Suppressor macrophage treated with lipopolysaccharide for 1 hour (primary cell): ENCODE measurements at places on chromosomes 13 and 19.

- DNase-seq, result no peak
Measured at GRCh38 chr13:89115307-89115706, 1444.1 kb downstream of the SLITRK5 start.

- DNase-seq, result no peak
Measured at GRCh38 chr13:114024603-114025404, 50.9 kb upstream of the C13orf46 start.

DNA sequence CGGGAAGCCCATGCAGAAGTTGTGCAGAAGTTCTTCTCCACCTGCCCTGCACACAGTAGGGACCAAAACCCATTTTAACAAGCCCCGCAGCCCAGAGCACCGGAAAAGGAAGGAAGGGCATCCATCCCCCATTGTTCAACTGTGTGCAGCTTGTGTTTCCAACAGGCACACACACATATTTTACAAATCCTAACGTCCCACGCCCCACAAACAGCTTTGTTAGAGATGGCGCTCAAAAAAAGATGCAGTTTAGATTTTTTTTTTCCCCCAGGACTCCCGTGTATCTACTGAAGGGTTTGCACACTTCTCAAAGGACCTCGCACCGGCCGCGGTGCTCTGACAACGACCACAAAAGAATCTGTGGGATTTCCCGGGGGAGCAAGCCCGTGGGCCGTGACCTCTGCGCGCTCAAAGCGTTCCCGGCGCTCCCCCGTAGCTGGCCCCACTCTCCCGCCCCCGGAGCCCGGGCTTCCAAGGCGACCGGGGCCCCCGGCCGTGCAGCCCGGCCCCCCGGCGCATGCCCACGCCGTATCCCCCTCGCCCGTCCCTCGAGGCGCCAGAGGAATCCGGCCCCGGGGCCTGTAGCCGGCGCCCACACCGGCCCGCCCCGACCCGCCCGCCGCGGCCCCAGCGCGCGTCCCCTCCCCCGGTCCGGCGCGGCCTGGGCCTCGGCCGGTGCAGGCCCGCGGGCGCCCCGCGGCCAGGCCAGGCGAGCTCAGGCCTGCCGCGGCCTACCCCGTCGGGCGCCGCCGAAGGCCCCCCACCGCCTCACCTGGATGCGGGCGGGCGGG lies 523 bp downstream of the ELAVL1 start:
- peak; percentile 62 for DNase-seq

GRCh38 chr13:43005460-43006236 lies 13.6 kb upstream of the EPSTI1 start:
- DNase-seq, result no peak

- DNase-seq, result no peak
Measured at GRCh38 chr19:39778763-39779162, at the start of gene LEUTX. Gene LEUTX, plus strand, starts transcription at chr19:39778854. Its CDS starts 67 bp downstream, at chr19:39778921.

DNA sequence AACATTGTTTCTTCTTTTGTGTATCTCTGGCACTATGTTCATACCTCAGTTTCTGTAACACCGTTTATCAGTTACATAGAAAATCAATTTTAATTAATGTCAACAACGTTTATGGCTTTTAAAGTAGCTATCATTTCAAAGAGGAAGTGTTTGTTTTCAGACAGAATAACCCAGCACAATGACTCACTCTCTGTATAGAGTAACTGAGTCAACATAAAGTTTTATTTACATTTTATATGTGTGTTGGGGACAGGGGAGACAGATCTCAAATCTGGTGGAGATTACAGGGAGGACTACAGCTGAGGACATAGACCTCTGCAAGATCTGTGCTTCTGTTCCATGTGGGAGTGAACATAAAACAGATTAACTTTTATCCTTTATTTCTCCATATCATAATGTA lies 2590.1 kb downstream of the PCDH9 start:
- DNase-seq, result no peak

GRCh38 chr13:99522298-99522697 lies 21.0 kb downstream of the TM9SF2 start:
- peak; percentile 22 for DNase-seq

- no peak for DNase-seq
Measured at GRCh38 chr13:20667857-20668437, 35.6 kb upstream of the IL17D start.

DNA sequence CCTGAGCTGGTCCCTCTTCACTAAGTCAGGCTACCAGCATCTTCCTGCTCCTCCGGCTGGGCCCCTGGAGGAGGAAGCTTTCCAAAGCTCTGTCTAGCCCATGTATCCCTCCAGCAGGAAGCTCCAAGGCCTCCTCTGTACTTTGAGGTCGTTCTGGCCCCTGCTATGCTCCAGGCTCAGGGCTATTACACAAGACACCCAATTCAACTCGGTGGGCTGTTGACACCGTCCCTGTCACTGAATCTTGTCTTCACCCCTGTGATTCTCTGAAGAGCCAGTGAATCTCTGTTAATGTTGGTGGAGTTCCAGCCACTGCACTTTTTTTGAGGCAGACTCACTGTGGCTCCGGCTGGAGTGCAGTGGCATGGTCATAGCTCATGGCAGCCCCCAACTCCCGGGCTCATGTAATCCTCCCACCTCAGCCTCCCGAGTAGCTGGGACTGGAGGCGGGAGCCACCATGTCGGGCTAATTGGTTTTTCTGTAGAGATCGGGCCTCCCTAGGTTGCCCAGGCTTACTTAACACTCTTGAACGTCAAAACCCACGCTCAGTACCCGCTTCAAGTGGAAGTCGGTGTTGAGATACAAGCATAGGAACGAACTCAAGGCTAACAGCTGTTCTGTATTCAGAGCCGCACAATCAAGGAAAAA lies 512 bp upstream of the REX1BD start:
- DNase-seq, result no peak

- no peak for DNase-seq
Measured at GRCh38 chr19:56089344-56089743, 31.8 kb downstream of the ZNF787 start.

DNA sequence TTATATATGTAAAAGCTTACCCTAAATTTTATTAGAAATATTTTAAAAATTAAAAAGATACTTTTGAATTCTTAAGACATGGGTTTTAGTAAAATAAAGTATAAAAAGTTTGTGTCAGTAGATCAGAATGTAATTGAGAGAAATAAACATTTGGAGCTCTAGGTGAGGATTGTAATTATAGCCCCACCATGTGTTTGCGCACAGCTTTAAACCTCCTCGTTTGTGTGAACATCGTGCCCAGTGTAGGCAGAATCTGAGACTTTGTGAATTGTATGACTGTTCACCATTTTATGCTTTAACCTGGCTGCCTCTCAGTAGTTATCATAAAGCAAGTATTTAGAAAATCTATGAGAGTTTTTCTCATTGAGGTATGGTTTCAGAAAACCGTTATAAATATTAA lies 29.1 kb downstream of the CUL4A start:
- DNase-seq, result no peak

DNA sequence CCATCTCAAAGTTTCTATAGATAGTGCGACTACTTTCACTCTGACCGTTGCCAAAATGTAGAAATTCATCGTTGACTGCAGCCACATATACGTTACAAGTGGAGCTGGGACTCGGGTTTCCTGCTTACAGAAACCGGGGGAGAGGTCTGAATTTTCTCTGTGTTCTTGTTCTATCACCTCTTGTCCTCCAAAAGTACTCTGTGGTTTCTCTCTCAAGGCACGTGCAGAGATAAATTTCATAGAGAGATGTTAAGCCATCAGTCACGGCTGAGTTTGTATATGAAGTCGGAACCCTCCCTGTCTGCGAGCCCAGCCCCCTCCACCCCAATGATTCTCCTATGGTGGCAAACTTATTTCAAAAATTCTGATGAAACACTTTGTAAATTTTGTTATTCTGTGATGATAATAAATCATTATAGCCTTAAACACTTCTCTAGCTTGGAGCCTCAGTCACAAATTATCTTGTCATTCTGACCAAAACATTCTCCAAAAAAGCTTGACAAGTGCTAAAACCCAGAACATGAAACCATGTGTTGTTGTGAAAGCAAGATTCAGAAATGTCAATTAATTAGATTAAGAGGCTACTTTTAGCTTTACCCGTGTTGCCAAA lies 87.5 kb downstream of the TSHZ3 start:
- DNase-seq, result no peak

GRCh38 chr13:106318941-106319411 lies 216.5 kb downstream of the EFNB2 start:
- no peak for DNase-seq

DNA sequence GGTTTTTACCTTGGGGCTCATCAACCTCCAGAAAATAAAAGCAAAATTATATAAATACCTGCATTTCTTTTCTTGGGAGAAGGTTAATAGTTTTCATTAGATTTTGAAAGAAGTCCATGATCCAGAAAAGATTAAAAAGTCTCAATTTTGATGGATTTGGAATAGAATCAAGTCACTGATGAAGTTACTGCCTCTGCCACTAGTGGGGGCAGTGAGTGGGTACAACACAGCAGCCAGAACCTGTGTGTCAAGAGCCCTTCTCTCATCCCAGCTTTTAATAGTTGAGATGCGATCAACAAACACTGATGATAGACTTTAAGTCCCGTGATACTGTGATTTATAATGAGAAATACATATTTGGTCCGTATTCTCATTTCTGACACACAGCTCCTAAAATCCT lies 686.7 kb downstream of the DIAPH3 start:
- peak; percentile 7 for DNase-seq

DNA sequence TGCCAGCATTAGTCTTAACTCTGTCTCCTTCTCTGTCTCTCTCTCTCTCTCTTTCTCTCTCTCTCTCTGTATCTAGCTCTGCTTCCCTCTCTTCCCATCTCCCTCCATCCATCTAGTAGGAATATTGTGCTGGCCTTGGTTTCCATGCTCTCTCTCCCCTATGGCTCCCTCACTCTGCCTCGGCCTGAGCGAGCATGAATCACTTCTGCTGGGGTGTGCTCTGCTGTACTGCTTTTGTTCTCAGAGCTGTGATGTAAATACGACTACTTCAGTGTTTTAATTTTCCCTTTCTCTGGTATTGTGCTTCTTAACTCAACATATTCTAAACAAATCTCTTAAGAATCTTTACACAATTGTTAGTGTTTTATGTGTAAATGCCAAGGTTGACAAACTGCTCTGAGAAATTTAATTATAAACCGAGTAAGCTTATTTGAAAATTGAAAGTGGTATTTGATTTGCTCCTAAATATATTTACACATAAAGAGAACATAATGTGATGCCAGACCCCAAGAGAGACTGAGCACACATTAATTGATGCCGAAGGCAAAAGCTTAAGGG lies 211.5 kb upstream of the KL start:
- DNase-seq, result no peak

- no peak for DNase-seq
Measured at GRCh38 chr19:38918526-38918925, 6.5 kb upstream of the CCER2 start.

DNA sequence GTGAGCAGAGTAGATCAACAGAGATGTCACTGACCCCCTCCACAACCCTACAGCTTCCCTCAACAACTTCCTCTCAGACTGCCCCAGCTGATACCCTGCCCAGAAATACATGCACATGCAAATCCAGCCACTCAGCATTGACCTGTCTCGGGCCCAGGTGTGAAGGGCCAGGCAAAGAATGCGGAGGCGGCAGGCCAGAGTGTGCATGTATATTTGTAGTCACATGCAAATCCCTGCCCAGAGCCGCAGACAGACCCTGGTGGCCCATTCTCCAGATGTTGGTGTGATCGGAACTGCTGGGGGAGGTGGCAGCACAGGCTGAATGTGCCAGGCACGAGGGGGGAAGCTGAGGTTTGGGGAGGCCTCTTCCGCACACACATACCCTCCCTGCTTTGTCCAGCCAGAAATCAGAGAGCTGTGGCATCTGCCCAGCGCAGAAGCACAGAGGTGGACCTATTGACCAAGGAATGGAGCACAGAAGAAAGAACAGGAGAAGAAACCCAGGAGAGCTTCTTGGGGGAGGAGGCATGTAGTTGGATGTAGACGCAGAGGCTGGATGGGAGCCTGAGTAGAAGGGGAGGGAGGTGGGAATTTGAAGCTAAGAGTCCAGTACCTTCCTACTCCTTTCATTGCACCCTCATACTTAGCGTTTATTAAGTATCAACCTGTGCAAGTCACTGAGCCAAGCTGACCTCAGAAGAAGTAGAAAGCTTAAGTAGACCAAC lies 14.4 kb downstream of the MEF2B start:
- DNase-seq, result no peak

- peak; percentile 58 for DNase-seq
Measured at GRCh38 chr13:44921931-44922758, 67.1 kb downstream of the NUFIP1 start.

GRCh38 chr19:41928221-41928683 lies at the start of gene ERFL:
Gene ERFL, minus strand, starts transcription at chr19:41928449. Its CDS starts 15,530 bp downstream, at chr19:41912919.
- DNase-seq, result no peak

DNA sequence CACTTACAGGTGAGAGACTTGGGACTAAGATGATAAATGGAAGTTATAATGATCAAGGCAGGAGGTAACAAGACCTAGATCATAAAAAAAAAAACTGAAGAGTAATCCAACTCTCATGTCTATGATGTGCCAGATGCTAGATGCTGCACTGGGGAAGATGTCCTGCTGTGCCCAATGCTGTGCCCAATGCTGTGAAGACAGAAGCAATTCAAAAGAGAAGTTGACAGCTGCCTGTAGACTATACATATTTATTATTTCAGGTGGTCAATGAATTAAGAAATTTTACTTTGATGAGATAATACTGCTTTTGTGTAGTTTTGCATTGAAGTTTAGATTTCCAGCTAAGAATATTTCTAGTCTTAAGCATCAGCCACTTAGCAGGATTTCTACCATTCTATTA lies 21.5 kb downstream of the VWA8 start:
- DNase-seq, result no peak

GRCh38 chr19:49858088-49858985 lies 7.4 kb downstream of the PTOV1 start:
- DNase-seq, result no peak

DNA sequence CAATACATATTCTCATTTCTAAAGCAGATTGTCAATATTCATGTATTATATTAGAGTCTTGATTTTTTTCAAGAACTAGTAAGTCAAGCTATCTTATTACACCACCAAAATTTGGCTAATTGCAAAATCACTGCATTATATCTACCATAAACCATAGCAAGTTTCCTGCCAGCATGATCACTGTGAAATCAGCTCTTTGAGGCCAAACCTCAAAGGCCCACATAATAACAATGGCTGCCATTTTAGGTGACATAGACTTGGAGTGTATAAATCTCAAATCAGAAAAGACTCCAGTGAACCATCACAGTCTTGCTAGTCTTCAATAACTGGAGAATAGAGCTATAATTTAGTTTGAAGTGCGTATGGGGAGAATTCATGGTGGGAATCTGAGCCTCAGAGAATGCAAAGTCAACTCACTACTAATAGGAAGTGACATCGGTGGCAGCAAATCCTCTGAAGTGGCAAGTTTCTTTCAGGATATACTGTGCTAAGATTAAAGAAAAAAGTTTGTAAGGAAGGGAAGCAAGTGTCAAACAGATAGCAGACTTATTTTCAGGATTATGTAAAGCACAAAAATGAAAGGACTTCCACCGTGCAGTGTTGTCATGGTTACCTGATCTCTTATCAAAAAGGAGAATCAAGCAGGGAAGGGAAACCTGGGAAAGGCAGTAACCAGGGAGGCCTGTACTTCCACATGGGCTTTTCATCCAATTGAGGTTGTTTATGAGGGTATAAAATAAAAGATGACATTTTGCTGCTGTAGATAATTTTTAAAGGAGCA lies 117.4 kb upstream of the FNDC3A start:
- no peak for DNase-seq
